ENCODE measurements at places on chromosomes 7 and 10.

DNA sequence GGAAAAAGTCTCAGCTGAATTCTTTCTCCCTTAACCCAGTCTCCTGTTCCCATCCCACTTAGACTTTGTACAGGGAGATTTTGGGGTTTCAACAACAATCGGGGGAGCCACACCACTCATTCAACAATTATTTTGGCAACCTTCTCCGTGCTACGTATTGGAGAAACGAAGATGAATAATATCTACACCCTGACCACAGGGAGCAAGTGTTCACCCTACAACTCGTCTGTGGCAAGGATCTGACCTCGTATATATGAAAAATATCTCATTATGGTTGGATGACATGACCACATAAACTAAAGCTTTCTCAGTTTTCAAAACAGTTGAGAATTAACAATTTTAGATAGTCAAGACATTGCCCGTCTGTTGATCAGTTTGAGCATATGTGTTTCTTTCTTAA, 302.1 kb downstream of the CACNA2D1 start:
- no peak for DNase-seq

GRCh38 chr7:26284995-26285632, 6.5 kb upstream of the SNX10 start:
- DNase-seq = no peak

GRCh38 chr10:130326954-130327353, 190.8 kb downstream of the GLRX3 start:
- no peak for DNase-seq

DNA sequence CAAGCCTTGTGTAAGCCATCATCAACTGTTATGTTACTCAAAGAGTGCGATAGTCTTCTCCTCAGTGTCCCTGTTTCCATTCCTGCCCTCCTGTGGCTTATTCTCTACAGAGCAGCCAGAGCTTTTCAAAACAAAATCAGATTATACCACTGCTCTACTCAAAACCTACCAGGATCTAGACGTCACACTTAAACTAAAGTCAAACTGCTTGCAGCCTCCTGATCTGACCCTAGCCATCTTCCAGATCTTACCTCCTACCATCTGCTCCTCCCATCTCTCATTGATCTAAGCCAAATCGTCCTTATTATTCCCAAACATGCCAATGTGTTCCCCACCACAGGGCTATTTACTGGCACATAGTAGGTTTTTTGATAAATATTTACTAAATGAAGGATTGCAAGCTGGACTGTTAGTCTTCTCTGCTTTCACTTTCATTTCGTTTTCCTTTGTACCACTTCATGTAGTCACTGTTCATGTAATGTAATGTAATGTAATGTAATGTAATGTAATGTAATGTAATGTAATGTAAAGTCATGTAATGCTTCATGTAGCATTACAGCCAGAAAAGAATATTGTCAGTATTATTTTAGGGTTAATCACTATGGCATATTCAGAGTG, 116.1 kb downstream of the GPR37 start:
- no peak for DNase-seq

GRCh38 chr10:33579996-33580395, 245.5 kb upstream of the NRP1 start:
- DNase-seq = no peak

DNA sequence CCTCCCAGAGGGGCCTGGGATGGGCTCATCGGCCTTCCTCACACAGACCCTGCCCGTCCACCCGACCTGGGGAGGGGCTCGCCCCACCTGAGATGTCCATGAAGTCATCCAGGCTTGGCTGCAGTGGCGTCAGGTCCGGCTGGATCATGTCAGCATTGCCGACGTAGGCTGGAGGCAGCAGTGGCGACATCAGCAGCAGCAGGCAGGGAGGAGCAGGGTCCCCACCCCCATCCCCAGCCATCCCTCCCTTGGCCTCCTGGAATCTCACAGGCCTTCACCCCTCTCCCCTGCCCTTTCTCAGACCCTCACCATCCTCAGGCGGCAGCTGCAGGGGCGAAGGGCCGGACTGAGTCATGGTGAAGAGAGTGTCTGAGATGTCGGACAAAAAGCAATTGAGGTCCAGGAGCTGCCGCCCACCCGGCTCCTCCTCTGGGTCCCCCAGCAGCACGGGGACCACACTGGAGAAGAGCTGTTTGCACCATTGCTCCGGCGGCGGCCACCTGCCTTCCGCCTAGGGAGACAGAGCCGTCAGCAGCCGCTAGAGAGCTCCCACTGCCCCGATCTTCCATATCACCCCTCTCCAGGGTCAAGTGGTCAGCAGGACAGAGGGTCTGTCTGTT, 18.6 kb downstream of the MLXIPL start:
- no peak for DNase-seq

GRCh38 chr7:142905759-142906158, 20.2 kb upstream of the TRPV6 start:
- no peak for DNase-seq

- no peak for DNase-seq
These were observed 157.2 kb downstream of the PTPRN2 start for GRCh38 chr7:158430308-158431034.

- DNase-seq = peak; percentile 62
These were observed 105.8 kb downstream of the ARHGAP21 start for GRCh38 chr10:24617771-24618396.

DNA sequence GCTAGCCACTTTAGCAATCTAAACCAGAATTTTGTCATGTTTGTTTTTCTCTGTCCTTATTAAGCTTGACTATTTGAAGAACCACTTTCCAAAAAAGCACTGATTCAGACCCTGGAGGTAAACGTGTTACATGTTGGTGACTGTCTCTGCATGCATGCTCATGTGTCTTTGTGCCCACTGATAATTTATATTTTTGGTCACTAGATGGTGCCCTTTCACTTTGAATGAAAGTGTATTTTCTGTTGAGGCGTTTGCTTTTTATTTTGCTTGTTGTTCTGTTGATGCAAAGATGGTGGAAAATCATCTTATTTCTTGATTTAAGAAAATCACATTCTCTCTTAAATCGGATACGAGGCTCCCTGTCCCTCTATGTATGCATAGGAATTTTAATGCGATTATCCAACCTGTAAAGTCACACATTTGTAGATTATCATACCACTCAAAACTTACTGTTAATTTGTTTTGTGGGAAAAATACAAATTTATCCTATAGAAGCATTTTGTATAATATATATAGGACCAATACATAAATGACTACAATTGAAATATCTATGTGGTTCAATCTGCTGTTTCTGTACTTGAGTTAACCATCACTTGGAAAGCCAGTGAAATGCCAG, 269.3 kb downstream of the BICC1 start:
- no peak for DNase-seq

GRCh38 chr10:62005281-62005680, 103.8 kb downstream of the ARID5B start:
- no peak for DNase-seq
